ENCODE measurements at places on chromosomes 16 and 17.

DNA sequence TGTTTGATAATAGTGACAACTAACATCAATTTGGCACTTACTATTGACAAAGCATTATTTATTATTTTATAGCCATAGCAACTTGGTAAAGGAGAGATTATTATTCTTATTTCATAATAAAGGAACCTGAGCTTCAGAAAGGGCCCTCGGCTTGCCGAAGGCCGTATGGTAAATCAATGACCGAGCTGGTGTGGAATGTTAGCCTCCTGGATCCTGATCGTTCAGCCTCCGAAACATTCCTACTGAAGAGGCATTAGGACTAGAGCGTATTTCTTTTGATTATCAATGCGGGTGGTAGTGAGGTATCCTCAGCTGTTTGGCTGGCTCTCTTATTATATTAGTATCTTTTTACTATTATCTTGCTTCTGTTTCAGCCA is 199.3 kb upstream of the TBX2 start:
- H3K36me3 ChIP-seq = no peaks in the 10 kb centered on the region
- no peak for DNase-seq
- H3K4me1 ChIP-seq = no peaks in the 10 kb centered on the region
- H3K27me3 ChIP-seq = peaks cover 2% of the 10 kb centered on the region

DNA sequence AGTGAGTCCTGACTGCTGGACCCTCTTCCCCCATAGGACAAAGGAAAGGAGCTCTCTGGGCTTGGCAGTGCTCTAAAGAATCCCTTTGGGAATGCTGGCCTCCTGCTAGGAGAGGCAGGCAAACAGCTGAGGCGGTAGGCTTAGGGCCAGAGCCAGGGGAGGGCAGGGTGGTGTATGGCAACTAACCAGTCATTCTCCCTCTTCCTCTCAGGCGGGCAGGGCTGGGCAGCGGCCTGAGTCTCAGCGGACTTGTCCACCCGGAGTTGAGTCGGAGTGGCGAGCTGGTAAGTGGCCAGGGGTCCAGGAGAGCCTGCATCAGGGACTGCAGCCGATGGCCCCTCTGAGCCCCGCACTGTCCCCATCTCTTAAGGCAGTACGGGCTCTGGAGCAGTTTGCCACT is 4.4 kb downstream of the ACADVL start:
- DNase-seq = no peak
- no peak overlapping the region for H3K27ac ChIP-seq
- peaks cover 22% of the 10 kb centered on the region for H3K4me1 ChIP-seq
- peaks cover 46% of the 10 kb centered on the region for H3K36me3 ChIP-seq
- H3K27me3 ChIP-seq = no peaks in the 10 kb centered on the region
- no peak overlapping the region for H3K4me3 ChIP-seq

GRCh38 chr16:24833352-24833751 is 12.4 kb upstream of the SLC5A11 start:
- no peaks in the 10 kb centered on the region for H3K27me3 ChIP-seq
- DNase-seq = no peak
- no peaks in the 10 kb centered on the region for H3K36me3 ChIP-seq

DNA sequence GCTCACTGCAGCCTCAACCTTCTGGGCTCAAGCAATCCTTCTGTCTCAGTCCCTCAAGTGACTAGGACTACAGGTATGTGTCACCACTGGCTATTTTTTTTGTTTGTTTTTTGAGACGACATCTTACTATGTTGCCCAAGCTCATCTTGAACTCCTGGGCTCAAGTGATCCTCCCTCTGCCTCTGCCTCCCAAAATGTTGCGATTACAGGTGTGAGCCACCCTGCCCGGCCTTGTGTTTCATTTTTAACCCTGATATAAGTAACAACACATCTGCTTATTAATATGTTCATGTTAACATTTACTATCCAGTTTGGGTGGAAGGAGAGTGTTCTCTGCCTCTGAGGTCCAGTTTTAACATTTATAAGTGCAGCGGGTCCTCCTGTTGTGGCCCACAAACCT is 3.1 kb downstream of the FAM20A start:
- no peak overlapping the region for H3K27ac ChIP-seq
- H3K4me3 ChIP-seq = no peak overlapping the region
- H3K36me3 ChIP-seq = no peaks in the 10 kb centered on the region
- DNase-seq = no peak
- peaks cover 58% of the 10 kb centered on the region for H3K27me3 ChIP-seq

- no peak overlapping the region for H3K27ac ChIP-seq
- peaks cover 22% of the 10 kb centered on the region for H3K4me1 ChIP-seq
- H3K36me3 ChIP-seq = peaks cover 29% of the 10 kb centered on the region
- no peak for DNase-seq
Observed at GRCh38 chr16:84182104-84182503, 4.8 kb downstream of the TAF1C start.

DNA sequence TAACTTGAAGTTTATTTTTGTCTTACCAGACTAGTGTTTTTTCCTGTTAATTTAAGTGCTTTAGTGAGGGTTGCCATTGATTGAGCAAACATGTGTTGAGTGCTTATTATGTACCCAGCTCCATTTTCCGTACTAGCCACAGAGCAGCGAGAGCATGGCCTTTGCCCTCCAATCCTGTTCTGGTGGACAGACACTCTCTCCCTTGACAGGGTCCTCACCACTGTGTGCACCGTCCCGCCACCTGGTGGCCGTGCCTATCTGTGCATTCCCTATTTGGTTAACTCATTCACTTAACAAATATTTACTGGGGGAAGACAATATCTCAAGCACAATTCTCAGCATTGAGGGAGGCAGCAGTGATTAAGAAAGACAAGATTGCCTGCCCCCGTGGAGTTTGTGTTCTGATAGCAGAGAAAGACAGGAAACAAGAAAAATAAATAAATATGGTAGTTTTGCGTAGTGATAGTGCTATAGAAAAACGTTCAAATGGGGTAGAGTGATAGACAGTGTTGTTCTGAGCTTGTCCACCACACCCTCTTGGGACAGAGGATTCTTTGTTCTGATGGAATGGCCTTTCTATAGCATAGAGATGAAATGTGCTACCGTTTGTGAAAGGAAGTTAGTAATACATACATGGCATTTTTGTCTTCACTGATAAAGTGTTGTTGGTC is 13.0 kb downstream of the CDH13 start:
- no peaks in the 10 kb centered on the region for H3K36me3 ChIP-seq
- no peaks in the 10 kb centered on the region for H3K27me3 ChIP-seq
- peaks cover 61% of the 10 kb centered on the region for H3K4me1 ChIP-seq
- peak; percentile 71 for DNase-seq

DNA sequence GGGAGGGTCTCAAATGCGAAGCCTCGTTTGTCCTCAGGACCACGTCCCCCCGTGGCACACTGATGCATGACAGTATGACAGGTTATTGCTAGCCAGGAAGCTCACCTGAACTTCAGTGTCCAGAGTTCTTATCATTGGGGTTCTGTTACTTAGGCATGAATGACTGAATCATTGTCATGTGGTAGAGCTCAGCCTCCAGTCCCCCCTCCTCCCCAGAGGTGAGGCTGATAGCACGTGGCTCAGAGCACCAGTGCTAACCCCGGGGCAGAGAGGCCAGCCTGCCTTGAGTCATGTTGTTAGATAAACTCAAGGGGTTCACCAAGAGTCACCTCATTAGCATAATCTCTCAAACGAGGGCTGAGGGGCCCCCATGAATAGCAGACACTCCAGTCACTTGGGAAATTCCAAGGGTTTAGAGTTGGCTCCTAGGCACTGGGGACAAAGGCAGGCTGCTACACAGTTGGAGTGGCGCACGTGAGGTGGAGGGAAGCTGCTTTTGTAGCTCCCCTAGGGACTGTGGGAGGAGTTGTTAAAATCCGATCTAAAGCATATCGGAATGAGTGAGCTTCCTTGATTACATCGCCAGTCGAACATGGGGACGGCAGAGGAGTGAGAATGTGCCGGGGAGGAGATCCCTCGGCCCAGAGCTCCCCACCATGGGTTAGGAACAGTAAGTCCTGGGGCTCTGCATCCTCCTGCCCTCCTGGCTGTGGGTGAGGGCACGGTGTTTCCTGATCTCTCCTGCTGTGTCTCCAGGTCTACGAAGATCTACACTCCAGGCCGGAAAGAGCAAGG is 18.2 kb downstream of the DHX38 start:
- H3K4me1 ChIP-seq = no peaks in the 10 kb centered on the region
- no peak overlapping the region for H3K4me3 ChIP-seq
- H3K27me3 ChIP-seq = no peaks in the 10 kb centered on the region
- no peak for DNase-seq
- H3K36me3 ChIP-seq = peaks cover 43% of the 10 kb centered on the region

- peaks cover 2% of the 10 kb centered on the region for H3K27me3 ChIP-seq
- peak; percentile 67 for DNase-seq
- no peak overlapping the region for H3K27ac ChIP-seq
Observed at GRCh38 chr17:10226930-10227695, 28.7 kb upstream of the GAS7 start.

- H3K4me3 ChIP-seq = no peak overlapping the region
- no peaks in the 10 kb centered on the region for H3K4me1 ChIP-seq
- no peak overlapping the region for H3K27ac ChIP-seq
- peaks cover 3% of the 10 kb centered on the region for H3K27me3 ChIP-seq
- no peaks in the 10 kb centered on the region for H3K36me3 ChIP-seq
Observed at GRCh38 chr17:79202480-79202879, 127.9 kb downstream of the ENGASE start.

GRCh38 chr16:85897382-85897781 is 1.6 kb upstream of the IRF8 start:
- H3K4me1 ChIP-seq = peaks cover 36% of the 10 kb centered on the region
- no peak overlapping the region for H3K4me3 ChIP-seq
- H3K36me3 ChIP-seq = peaks cover 11% of the 10 kb centered on the region
- H3K27me3 ChIP-seq = peaks cover 8% of the 10 kb centered on the region
- no peak overlapping the region for H3K27ac ChIP-seq
- DNase-seq = no peak

DNA sequence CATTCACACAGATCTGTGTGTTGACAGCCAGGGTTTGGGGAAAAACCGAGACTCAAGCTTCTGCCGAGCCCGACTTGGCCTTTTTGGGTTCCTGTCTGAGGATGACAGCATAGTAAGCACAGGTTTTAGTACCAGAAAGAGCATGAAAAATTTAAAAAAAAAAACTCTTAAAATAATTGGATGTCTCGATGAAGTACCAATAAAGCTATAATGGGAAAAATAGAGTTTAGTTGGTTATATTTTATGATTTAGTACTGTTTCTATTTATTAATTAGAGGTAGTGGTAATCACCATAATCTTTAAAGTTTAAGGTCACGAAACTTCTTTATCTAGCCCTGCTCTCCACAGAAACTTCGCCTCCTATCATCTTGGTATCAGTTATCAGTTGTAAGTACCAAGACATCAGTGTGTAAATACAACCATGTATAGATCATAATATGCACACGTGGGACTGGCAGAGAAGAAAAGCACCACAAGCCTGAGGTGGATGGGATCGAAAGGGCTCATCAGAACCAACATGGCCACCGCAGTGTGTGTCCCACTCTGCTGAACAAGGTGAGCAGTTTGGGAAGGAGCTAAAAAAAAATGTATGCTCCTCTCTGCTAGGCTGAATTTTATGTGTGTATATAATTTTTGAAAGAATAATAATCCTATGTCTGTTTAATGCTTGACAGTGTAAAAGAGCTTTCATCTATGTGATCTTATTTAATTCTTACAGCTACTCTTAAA is 14.4 kb upstream of the EEF2K start:
- peak; percentile 60 for DNase-seq
- peaks cover 62% of the 10 kb centered on the region for H3K4me1 ChIP-seq
- no peaks in the 10 kb centered on the region for H3K27me3 ChIP-seq

GRCh38 chr17:64182325-64183012 is 52.5 kb upstream of the ERN1 start:
- H3K4me1 ChIP-seq = peaks cover 14% of the 10 kb centered on the region
- H3K27me3 ChIP-seq = no peaks in the 10 kb centered on the region
- DNase-seq = no peak
- H3K27ac ChIP-seq = no peak overlapping the region
- no peak overlapping the region for H3K4me3 ChIP-seq
- H3K36me3 ChIP-seq = peaks cover 19% of the 10 kb centered on the region

GRCh38 chr17:31919802-31920525 is 16.8 kb upstream of the SUZ12 start:
- no peaks in the 10 kb centered on the region for H3K36me3 ChIP-seq
- no peak overlapping the region for H3K27ac ChIP-seq
- H3K4me3 ChIP-seq = no peak overlapping the region
- DNase-seq = no peak
- H3K4me1 ChIP-seq = no peaks in the 10 kb centered on the region
- H3K27me3 ChIP-seq = peaks cover 25% of the 10 kb centered on the region

- no peak for DNase-seq
- peaks cover 12% of the 10 kb centered on the region for H3K27me3 ChIP-seq
- H3K4me1 ChIP-seq = no peaks in the 10 kb centered on the region
Observed at GRCh38 chr17:33940769-33941370, 314.2 kb upstream of the CCL2 start.

GRCh38 chr16:49663081-49664065 is 192.5 kb downstream of the ZNF423 start:
- H3K4me3 ChIP-seq = no peak overlapping the region
- no peaks in the 10 kb centered on the region for H3K36me3 ChIP-seq
- no peak overlapping the region for H3K27ac ChIP-seq
- H3K27me3 ChIP-seq = no peaks in the 10 kb centered on the region
- no peak for DNase-seq
- no peaks in the 10 kb centered on the region for H3K4me1 ChIP-seq

All from activated CD8-positive, alpha-beta T cell treated with anti-CD3 and anti-CD28 coated beads, Interleukin-2, amount 10 ng/mL, durations not matched to agents 7 days and 5 days (primary cell).